ENCODE measurements at places on chromosomes 7 and 10.

DNA sequence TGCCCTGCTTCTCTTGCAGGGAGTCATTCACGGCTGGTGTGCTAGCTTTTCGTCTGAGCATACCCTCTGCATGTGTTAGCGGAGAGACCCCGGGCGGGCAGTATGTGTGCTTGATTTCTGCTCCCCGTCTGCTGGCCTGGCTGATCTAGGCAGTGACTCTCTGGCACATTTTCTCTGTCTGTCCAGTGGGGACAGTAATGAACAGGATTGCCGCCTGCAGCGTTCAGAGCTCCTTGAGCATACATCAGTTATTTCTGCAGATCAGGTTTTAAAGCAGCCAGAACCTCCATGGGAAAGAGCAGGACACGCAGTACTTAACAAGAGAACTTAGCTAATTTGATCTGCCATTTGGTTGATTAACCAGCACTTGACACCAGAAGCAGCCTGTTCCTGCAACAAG lies 242.5 kb downstream of the CELF2 start:
- no peak for DNase-seq

DNA sequence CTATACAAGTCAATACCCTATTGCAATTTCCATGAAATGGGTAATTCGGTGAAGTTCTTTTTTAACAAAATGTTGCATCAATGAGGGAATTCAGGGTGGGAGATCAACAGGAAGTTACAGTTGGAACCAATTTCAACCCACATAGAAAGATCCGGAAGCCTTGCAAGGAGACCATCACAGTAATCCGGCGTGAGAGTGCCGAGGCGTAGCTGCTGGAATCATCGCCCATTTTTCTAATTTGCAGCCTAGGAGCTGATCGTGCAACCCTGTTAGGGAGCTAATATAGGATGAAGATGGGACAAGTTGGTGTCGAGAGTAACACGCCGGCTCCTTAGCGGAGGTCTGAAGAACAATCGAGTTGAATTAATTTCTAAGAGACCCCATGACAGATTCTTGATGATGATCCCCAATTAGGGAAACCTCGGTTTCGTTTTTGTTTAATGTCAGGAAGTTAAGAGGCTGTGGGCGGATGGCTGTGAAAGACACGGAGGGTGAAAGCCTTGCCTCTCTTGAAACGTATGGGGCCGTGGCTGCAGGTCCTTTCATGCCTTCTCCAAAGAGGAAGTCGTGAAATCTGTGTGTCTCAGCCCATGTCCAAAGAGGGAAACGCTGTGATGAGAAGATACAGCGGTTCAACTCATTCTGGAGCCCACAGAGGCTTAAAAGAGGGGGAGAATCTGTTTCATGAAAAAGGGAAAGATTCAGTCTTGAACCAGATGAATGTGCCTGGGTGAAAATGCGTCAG lies 51.2 kb upstream of the CARD11 start:
- DNase-seq: peak; percentile 56

- DNase-seq: no peak
Observed at GRCh38 chr7:55073051-55073511, 54.3 kb downstream of the EGFR start.

DNA sequence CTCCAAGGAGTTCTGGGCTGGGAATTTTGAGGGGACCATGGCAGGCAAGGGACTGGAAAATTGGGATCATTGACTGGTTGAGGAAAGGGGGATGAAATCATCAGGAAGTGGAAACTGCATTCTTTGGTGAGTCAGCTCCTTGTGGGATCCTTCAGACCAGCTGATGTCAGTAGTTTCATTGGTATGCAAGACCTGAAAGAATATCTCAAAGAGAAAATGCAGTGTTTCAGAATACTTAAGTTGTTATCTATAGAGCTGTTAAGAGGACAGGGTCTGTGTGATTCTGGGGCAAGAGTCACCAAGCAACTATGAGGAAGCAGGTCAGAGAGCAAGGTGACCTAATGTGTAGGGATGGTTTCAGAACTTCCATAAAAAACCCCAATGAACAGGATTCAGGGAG lies 595.9 kb upstream of the AUTS2 start:
- no peak for DNase-seq

DNA sequence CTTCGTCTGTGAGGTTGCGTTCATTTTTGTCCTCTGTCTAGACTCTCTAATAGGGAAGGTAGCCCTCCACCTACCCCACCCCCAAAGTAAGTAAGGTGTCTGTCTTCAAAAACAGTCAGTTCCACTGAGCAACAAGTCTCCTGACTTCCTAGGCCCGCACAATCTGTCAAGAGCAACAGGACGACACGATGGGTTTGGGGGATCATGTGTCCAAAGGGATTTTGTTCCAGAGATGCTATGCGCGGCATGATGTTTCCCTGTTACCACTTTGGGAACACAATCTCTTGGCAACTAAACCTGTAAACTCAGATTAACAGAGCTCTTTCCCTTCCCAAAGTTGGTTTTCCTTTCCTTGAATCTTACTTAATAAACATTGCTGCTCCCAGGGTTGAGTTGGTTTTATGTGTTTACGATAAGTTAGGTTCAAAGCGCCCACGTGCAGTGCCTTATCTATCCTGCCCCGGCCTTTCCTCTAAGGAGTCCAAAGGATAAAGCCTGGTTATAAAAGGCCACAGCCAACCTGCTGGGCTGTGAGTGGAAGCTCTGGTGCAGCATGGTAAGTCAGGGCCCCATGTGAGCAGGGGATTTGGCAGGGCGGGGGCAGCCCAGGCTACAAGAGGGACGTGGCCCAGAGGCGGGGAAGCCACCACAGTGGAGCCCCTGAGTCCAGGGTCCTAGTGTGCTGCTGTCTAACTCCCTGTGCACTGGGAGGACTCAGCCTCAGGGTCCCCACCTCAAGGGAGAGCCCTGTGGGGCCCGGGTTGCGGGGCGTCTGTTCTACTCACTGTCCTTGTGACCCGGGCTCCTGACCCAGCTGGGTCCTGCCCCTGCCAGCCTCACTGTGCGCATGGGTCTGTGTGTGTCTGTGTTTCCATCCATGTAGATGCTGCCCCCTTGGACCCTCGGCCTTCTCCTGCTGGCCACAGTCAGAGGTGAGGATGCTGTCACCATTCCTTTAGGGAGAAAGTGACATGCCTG lies at the start of gene PNLIPRP2:
Gene PNLIPRP2, plus strand, starts transcription at position 531 of the 978 bp plus-strand sequence.
- DNase-seq: no peak

DNA sequence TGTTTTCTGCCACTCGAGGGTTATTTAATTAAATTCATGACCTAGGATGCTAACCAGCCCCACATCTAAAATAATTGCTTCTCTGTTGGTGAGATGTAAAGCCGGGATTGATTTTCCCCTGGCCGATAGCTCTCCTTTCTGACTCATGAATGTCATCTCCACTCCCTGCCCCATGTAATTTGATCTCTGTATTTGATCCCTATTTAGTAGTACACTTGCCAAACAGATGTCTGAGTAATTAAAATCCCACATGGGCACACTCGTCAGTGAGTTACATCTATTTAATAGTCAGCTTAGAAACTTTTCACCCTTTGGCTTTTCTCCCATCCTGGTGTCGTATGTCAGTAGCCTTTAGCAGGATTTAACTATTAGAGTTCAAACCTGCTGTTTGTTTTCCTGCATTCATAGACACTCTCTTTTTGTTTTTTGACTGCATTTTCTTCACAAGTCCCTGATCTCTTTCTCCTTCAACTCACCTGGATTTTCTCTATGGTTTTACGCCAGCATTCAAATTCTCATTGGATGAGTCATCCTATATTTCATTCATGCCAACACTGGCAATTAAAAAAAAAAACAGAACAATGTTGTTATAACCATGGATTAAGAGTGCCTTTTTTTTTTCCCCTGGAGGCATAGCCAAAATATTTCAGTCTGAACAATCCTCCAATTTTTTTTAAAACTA lies 82.7 kb downstream of the SPAG6 start:
- DNase-seq: no peak

GRCh38 chr10:125133696-125134482 lies 26.5 kb downstream of the CTBP2 start:
- no peak for DNase-seq

Measured in Kasumi-1 (cell line).